ENCODE measurements at places on chromosomes 5 and 9. TPM values are rescaled to one million over a fixed set of nuclear protein-coding genes. Genes with fewer than 3 reads are reported as not detected.

Gene PCDHB2
- polyA plus RNA-seq: not detected

Gene IL4
- not detected for polyA plus RNA-seq

Gene NUP214
- polyA plus RNA-seq: 18.2 TPM

Gene ZNF608
- not detected for polyA plus RNA-seq

Gene OR1J2
- not detected for polyA plus RNA-seq

Gene DIPK1B
- polyA plus RNA-seq: 0.11 TPM

Gene SLC6A19
- not detected for polyA plus RNA-seq

Gene EEIG1
- polyA plus RNA-seq: 124 TPM

Gene WDR31
- 0.49 TPM for polyA plus RNA-seq

Gene ZNF883
- 0.76 TPM for polyA plus RNA-seq

Gene C9orf152
- polyA plus RNA-seq: not detected

Gene CARTPT
- not detected for polyA plus RNA-seq

Gene VAV2
- 0.18 TPM for polyA plus RNA-seq

Gene IL33
- polyA plus RNA-seq: not detected

Gene FAM78A
- polyA plus RNA-seq: 10.5 TPM

Gene UQCRQ
- polyA plus RNA-seq: 584 TPM

Gene BARHL1
- polyA plus RNA-seq: not detected

All from naive thymus-derived CD4-positive, alpha-beta T cell (primary cell).